ENCODE measurements at places on chromosomes 2 and 18.

GRCh38 chr2:2831633-2832032 lies 500.6 kb upstream of the MYT1L start:
- DNase-seq, result no peak

DNA sequence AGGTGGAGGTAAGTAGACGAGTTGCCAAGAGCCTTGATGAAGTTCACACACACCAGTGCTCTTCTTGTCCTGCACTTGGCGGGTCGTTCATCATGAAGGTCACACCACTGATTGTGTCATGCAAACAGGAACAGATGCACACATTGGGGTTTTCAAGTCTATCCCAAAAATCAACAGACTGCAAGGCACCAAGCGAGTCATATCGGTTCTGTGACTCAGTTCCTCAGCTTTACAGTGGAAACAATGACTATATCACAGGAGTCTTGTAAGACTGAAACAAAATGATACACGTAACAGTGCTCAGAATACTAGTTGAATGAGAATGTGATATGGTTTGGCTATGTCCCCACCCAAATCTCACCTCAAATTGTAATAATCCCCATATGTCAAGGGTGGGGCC lies 526.9 kb upstream of the ID2 start:
- DNase-seq, result no peak

GRCh38 chr18:24212939-24213338 lies 74.1 kb downstream of the CABYR start:
- DNase-seq, result no peak

DNA sequence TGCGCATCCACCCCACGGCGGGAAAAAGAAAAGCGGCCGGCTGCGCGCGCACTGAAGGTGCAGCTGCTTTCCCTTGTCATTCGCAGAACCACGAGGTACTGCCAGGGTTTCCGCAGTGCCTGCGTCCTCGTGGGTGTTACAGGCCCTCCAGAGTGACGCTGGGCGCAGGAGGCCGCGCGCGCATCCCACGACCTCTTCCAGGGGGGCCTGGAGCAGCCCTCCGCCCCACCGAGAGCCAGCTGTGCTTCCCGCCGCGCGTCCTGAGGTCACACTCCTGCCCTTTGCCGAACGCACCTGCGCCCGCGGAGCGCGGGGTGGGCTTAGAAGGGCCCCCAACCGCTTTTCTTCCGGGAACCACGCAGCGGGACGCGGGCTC lies 378 bp upstream of the IAH1 start:
- peak; percentile 49 for DNase-seq

DNA sequence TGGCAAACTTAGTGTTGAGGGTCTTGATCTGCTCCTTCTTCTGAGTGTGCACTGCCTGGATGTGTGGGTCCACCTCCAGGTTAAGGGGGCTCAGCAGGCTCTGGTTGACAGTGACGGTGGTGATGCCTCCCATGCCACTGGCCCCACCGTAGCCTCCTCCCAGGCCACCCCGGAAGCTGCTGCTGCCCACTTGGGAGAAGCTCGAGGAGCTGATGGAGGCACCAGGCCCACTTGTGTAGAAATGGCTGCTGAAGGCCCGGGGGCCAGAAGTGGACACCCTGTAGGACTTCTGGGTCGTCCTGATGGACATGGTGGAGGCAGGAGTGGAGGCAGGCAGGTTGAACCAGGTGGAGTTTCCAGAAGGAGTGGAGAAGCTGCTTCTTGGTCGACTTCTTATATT lies 6.4 kb upstream of the DUSP19 start:
- DNase-seq, result no peak

- no peak for DNase-seq
Observed at GRCh38 chr18:37872562-37872961, 307.0 kb upstream of the CELF4 start.
